ENCODE measurements at places on chromosomes 13 and 19.

- DNase-seq: no peak
Measured at GRCh38 chr19:35751839-35752745, 3.7 kb downstream of the LIN37 start.

GRCh38 chr13:77637588-77637987, 59.9 kb upstream of the SLAIN1 start:
- DNase-seq: no peak

DNA sequence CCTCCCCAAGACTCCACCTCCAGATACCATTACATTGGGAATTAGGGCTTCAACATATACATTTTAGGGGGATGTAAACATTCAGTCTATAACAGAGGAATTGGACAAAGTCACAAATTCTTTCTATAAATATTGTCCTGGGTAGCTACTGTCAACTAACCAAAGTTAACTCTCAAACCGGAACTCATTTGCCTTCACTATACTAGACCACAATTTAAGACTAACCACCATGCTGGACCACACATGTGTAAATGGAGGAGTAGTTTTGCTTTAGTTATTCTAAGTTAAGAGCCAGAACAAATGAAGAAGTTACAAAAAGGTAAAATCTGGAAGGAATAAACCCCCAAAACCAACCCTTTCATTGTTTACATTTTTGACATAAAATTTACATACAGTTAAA, 222.8 kb downstream of the NDFIP2 start:
- no peak for DNase-seq

DNA sequence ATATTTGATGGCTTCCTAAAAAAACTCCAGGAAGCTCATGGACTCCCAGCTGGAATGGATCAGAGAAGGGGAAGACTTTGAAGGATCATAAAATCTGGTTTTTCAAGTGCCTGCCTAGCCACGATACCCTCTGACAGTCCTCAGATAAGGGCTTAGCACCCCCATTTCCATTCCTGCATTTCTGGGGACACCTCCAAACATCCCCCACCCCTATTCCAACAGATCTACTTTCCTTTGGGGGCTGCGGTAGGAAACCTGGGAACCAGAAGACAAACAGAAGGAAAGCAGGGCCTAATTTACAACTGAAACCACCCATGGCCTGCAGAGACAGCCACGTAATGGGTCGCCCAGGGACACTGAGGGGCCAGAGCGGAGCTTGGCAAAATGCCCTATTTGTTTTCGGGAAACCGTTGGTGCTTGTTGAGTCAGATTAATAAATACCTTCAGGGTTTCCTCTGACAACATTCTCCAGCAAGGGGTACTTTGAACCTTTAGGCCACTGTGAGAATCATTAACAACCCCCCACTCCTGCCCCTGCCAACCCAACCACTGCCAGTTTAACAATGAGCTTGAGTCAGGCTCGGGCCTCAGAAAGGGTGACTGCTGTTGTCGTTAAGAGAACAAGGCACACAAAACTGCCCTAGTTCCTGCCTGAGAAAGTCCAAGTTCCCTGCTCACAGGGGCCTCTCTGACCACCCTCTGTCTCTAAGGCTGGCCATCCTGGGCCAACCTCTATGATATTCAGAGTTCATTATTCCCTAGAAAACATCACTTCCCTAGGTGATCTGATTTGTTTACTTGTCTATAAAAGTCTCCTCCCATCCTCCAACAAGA, 23.5 kb downstream of the RHPN2 start:
- DNase-seq: peak; percentile 26

- DNase-seq: peak; percentile 91
Measured at GRCh38 chr19:7928741-7929701, 3.1 kb upstream of the CTXN1 start.

GRCh38 chr13:42757678-42758420, 23.5 kb upstream of the FAM216B start:
- no peak for DNase-seq

DNA sequence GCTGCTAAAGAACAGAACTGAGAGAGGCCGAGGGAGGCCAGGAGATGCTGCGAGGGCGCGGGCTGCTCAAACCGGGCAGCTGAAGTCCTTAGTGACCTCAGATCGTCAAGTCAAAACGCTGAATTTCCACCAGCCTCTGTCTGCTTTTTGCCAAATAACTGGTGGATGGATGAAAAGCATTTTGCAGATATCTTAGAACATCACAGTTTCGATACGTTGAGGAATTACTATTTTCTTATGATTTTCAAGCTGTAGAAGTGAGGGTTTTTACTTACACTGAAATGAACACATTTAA, 2.0 kb downstream of the GPC6 start:
- DNase-seq: no peak

DNA sequence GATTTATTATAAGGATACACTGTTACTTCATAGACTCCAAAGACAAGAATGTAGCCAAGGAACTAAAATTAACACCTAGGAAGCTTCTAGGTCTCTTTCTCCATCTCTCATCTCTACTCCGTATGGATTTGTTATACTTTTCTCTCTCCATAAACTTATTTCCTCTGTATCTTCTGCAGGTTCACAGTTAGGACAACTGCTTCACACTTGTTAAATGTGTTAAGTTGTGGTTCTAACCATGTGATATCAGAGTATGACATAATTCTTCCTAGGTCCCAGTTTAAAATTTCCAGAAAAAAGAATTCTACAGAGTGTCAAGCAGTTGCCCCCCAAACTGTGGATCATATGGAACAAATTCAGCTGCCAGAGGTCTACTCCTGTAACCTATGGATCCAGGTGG, 42.3 kb upstream of the GTF2F2 start:
- DNase-seq: no peak

DNA sequence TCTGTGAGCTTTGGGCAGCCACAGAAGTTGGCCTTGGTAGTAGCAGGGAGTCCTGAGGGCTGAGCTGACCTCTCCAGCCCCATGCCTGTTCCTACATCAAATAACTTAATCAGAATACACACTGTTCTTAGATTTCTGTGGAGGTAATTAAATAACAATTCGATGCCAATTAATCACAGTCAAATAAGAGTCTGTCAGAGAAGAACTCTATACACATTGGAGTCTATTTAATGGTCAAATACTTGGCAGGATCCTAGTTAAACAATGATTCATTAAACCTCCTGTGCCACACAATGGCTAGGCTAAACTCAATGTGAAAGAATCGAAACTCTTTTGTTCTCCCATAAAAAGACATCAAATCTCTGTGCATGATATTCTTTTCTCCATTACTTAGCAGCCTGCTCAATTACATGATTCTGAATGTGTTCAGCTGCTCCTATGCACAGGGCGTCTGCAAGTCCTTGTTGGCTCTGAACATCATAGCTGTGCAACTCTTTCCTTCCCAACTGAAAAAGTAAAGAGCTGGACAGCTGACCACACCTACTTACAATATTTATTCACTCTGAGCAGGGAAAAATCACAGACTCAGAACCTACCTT, 173.1 kb downstream of the ABCC4 start:
- no peak for DNase-seq

DNA sequence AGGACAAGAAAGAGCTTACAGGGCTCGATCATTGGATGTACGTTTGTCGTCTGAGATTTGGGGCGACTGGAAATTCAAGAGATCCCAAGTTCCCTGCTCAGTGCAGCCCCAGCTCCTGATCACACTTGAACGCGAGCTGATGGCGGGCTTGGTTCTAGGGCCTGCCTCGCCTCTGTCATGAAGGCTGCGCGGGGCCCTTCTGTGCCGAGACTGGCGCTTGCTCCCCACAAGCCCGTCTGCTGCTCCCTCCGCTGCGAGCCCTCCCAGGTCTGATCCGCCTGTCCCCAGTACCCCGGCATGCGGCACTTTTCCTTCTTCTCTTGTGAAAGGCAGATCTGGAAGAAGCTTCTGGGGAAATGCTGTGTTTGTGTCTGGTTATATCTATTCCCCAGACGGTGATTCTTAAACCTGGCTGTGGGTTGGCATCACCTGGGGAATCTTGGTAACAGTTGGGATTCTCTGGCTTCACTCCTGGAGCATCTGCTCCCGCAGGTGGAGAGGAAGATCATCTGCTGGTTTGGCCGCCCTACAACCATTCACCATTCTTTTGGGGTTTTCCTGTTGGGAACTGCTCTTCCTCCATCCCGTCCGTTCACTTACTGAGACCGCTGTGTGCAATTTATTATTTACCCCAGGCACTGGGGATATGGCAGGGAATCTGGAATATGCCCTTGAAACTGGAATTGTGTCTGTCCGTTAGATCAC, 43.6 kb downstream of the SIPA1L3 start:
- DNase-seq: no peak

DNA sequence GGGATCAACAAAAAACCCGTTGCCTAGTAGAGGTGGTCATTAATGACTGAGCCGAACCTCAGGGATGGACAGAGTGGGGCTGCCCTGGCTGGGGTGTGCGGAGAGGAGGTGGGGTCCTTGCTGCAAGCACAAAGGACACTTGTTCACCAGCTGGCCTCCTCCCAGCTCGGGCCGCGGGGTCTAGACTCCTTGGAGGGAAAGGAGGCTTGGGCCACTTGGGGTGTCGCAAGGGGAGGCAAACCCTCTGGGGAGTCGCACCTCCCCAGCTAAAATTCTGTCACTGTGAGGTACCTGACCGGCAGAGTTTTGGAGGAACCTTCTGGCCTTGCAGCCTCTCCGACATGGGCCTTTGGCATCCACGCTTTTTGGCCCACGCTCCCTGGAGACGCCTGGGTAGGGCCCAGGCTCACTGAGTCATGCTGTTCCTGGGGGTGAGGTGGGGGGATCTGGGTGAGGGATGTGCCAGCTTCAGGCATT, 8.2 kb downstream of the KLHL26 start:
- no peak for DNase-seq

DNA sequence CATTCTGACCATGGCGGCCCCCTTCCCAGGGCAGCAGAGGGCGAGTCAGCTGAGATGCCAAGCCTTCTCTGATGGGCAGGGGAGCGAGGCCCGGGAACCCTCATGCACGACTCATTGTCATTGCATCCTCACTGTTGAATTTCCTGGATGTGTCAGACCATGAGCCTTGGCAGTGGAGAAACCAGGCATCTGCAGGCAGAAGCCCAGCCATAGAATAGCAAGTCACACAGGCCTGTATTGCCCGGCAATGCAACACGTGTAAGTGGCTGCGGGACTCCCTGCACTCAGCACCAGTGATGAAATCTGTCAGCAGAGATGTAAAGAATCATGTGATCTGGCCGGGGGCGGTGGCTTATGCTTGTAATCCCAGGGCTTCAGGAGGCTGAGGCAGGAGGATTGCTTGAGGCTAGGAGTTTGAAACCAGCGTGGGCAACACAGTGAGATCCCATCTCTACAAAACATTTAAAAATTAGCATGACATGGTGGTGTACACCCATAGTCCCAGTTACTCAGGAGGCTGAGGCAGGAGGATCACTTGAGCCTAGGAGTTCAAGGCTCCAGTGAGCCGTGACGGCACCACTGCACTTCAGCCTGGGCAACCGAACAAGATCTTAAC, 199.7 kb downstream of the KATNAL1 start:
- DNase-seq: no peak

GRCh38 chr13:94701313-94702180, 10.8 kb downstream of the SOX21 start:
- DNase-seq: no peak

- no peak for DNase-seq
Measured at GRCh38 chr19:48168689-48169088, 1.5 kb downstream of the LIG1 start.

GRCh38 chr13:84980571-84980970, 818.6 kb downstream of the SLITRK6 start:
- no peak for DNase-seq

GRCh38 chr13:98173431-98174152, 3.5 kb downstream of the RNF113B start:
- peak; percentile 94 for DNase-seq

- no peak for DNase-seq
Measured at GRCh38 chr19:42376177-42376555, 13.9 kb downstream of the CNFN start.

- DNase-seq: no peak
Measured at GRCh38 chr19:29819300-29819699, 7.5 kb downstream of the CCNE1 start.

DNA sequence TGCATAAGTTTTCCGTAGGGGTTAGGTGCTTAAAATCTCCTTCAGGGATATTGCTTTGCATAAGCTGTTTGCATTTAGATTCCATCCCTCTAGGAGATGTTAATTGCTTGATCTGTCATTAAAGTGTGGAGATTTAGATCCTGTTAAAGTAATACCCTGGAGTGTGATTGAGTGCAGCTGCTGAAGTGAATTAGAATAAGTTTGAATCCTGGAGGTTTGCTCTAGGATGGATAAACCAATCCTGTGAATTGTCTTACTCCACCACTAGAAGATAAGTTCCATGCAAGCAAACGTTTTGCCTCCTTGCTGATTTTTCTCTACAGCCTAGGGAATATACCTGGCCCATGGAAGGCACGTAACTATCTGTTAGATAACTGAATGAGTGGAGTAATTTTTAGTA, 1487.2 kb upstream of the PRR20A start:
- DNase-seq: no peak

DNA sequence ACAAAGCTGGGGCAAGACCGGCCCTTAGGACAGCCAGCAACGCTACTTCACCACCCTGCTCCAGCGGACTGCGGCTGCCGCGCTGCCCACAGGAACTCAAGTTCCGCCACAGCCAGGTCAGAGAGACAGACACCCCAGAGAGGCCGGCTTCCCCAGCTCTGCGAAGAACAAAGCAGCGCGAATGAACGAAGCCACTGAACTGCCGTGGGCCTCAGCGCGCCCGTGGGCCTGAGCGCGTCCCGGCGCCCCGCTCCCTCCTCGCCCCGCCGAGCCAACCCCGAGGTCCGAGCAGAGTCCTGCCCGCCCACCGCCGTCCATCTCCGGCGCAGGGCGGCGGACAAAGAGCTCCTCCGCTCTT, 158.4 kb downstream of the RNF17 start:
- peak; percentile 40 for DNase-seq

GRCh38 chr19:43532571-43532961, 422 bp upstream of the ZNF575 start:
- no peak for DNase-seq

- DNase-seq: peak; percentile 14
Measured at GRCh38 chr13:60267498-60268202, 103.9 kb upstream of the DIAPH3 start.

GRCh38 chr13:48975101-48975855, 434 bp upstream of the FNDC3A start:
- DNase-seq: peak; percentile 76

- no peak for DNase-seq
Measured at GRCh38 chr13:30088312-30088855, 219.0 kb downstream of the KATNAL1 start.

- no peak for DNase-seq
Measured at GRCh38 chr13:28671126-28671792, 12.3 kb downstream of the POMP start.

DNA sequence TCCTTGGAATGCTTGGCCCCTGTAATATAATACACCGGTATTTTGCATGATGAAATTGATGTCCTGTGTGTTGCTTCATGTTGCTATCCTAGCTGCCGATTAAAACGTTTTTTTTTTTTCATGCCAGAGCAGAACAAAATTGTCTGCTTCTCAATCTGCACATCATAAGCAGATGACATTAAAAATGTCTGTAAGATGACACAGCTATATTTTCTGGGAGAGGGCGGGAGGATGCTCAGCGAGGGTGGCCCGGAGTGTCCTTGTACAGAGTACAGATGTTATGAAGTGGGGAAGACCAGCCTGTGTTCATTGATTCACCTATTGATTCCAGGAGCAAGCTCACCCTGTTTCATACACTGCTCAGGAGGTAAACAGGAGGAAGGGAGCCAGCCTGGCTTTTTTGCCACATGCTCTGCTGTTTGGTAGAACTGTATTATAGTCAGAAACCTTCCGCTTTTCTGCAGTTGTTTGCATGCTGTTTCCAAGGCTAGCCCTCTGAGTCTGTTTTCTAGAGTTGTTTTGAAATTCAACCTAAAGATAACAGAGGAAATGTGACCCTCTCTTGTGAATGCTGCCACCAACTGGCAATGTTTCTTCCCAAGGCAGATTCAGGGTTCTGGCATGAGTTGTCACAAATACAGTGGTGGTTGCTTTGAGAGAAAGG, 4.7 kb upstream of the IRS2 start:
- peak; percentile 77 for DNase-seq

- no peak for DNase-seq
Measured at GRCh38 chr13:97411984-97412383, 22.0 kb upstream of the RAP2A start.
